Heart left ventricle (tissue), 16 donors: ENCODE measurements at places on chromosomes 7 and 10.

- DNase-seq = peak; percentile 40
These were observed 143.8 kb downstream of the TEX36 start for GRCh38 chr10:125538947-125539731.

DNA sequence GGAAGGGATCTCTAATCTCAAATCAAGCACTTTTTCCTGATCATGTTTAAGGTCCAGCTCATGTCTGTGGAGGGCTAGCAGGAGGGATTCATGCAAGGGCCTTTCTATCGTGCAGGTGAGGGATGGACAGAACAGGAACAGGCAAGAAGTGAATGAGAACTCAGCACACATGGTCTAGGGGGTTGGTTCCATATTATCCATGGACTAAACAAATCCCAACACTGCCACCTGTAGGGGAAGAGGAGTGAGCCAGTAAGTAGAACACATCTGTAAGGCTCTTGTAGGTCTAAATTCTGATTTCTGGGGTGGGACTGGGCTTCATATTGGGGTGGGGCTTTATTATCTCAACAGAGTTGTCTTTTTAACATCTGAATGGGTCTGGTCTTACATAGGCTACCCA is 138.0 kb upstream of the TARP start:
- no peak for DNase-seq

DNA sequence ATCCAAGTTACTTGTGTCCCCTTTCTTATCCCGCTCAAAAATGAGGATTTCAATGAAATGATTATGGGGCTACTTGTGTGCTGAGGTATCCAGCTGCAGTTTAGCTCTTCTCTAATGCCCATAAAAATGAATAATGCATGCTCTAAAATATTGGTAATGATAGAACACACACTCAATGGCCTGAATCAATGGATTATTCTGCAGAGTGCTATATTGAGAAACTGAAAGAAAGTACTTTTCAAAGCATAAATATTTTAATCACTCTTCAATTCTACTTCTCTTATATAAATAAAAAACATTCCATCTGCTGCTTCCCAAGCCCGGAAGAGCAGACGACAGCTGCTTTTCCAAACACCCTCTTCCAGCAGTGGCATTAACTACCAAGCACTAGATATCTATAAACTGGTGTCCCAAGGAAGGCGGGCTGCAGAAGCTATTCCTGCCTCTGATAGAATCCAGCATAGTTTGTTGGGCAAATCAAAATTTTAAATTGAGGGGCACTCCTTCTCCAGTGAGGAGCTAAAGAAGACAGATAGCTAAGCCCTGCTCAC is 284.9 kb upstream of the AOAH start:
- no peak for DNase-seq

GRCh38 chr10:43322331-43322730 is 49.1 kb upstream of the FXYD4 start:
- no peak for DNase-seq
